Myocyte (in vitro differentiated cells): ENCODE measurements at places on chromosomes 3 and 15. TPM values are rescaled to one million over a fixed set of nuclear protein-coding genes. Genes with fewer than 3 reads are reported as not detected.

Gene SMCO1
- total RNA-seq = 0.53 TPM in 1 of 2 replicates, not detected in the other

Gene IL17RD
- total RNA-seq = 0.56 and 0.73 TPM in 2 replicates

Gene ACKR2
- 0.11 TPM in 1 of 2 replicates, not detected in the other for total RNA-seq

Gene SERPINI2
- not detected in 2 replicates for total RNA-seq

Gene ADAMTS17
- total RNA-seq = 0.10 and 0.43 TPM in 2 replicates

Gene TMCO5A
- total RNA-seq = not detected in 2 replicates

Gene WNT5A
- 34.5 and 35.5 TPM in 2 replicates for total RNA-seq

Gene CDHR4
- total RNA-seq = 0.19 TPM in 1 of 2 replicates, not detected in the other

Gene EFHB
- total RNA-seq = 1.1 TPM in 1 of 2 replicates, not detected in the other

Gene FYTTD1
- 103 and 107 TPM in 2 replicates for total RNA-seq

Gene MESP2
- 0.24 and 0.42 TPM in 2 replicates for total RNA-seq

Gene EPM2AIP1
- total RNA-seq = 19.7 and 22.1 TPM in 2 replicates

Gene HTR3E
- total RNA-seq = 3.1 and 7.1 TPM in 2 replicates

Gene MKRN2OS
- not detected in 2 replicates for total RNA-seq
